Kidney capillary endothelial cell (primary cell): ENCODE measurements at places on chromosomes 1 and 21.

DNA sequence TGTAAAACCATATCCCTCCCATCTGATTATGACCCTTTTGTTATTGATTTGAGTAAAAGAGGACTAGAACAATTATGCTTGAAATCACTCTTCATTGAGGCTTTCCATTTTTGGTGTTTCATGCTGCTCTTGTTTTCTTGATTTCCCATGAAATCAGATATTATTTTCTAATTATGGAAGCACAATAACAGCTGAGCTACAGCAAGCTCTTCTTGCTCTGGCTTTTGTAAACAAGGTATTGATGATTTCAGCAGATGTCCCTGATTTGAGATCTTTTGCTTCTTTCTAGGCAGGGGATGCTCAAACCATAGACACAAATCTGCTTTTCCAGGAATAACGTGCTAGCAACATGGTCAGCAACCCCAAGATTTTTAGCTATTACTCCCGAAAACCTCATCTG is 607.8 kb downstream of the NCAM2 start:
- DNase-seq: no peak

GRCh38 chr1:9233241-9233941 is 1.2 kb upstream of the H6PD start:
- no peak for DNase-seq

DNA sequence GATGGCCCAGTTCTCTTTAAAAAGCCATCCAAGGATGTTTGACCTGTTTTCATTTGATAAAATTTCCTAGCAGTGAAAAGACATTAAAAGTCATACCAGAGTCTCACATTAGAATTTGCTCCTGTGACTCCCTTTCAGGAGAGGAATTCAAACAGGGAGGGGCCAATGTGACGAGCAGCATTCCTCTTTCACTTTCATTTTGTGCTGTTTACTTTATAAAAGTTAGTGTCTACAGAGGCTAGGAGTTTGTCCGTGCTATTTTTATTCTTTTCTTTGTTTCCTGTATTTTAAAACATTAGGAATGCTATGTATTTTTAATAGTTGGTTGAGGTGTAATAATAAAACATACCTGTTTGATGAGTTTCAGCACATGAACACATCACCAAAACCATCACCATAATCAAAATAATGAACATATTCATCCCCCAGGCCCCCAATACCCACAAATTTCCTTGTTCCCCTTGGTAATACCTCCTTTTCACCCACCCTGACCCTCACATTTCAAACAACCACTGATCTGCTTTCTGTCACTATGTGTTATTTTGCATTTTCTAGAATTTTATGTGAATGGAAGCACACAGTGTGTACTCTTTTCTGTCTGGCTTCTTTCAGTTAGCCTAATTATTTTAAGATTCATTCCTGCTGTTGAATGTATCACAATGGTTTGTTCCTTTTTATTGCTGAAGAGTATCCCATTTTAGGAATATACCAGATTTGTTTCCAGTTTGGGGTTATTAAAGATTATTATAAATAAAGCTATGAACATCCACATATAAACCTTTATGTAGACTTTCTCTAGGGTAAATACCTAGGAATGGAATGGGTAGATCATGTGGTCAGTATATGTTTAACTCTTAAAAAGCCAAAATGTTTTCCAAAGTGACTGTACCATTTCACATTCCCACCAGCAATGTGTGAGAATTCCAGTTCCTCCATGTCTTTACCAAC is 129.5 kb downstream of the TENT5C start:
- peak; percentile 45 for DNase-seq

GRCh38 chr1:61496501-61496900 is 228.4 kb downstream of the TM2D1 start:
- no peak for DNase-seq

DNA sequence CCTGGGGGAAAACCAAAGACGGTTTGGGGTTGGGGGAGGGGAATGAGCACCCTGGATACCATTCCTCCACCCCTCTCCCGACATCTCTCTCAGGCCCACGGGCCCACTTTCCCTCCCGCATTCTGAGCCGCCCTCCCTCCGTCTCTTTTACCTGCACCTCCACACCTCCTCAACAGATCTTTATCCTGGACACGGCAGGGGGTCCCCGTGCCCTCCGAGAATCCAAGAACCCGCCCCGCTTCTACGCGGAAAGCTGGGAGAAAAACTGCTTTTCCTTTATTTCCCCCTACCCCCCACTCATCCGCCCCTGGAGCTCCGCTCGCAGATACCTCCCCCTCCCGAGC is 108.8 kb downstream of the NAV1 start:
- no peak for DNase-seq

DNA sequence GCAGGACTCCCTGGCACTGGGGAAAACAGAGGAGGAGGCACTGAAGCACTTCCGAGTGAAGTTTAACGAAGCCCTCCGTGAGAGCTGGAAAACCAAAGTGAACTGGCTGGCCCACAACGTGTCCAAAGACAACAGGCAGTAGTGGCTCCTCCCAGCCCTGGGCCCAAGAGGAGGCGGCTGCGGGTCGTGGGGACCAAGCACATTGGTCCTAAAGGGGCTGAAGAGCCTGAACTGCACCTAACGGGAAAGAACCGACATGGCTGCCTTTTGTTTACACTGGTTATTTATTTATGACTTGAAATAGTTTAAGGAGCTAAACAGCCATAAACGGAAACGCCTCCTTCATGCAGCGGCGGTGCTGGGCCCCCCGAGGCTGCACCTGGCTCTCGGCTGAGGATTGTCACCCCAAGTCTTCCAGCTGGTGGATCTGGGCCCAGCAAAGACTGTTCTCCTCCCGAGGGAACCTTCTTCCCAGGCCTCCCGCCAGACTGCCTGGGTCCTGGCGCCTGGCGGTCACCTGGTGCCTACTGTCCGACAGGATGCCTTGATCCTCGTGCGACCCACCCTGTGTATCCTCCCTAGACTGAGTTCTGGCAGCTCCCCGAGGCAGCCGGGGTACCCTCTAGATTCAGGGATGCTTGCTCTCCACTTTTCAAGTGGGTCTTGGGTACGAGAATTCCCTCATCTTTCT is 75.5 kb downstream of the PIK3CD start:
- no peak for DNase-seq

DNA sequence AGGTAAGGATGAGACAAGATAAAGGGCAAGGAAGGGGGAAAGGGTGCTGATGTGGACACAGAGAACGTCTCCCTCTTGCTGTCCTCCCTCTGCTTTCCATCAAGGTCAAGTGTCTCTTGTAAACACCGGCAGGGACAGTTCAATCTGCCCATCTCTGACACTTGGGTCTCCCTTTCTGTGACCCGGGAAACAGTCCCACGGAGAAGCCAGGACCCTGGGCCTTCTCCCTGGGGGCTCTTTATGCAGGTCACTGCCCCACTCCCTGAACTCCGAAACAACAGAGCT is 254.3 kb downstream of the LTN1 start:
- DNase-seq: no peak

GRCh38 chr1:36864182-36864822 is 170.0 kb downstream of the GRIK3 start:
- no peak for DNase-seq

DNA sequence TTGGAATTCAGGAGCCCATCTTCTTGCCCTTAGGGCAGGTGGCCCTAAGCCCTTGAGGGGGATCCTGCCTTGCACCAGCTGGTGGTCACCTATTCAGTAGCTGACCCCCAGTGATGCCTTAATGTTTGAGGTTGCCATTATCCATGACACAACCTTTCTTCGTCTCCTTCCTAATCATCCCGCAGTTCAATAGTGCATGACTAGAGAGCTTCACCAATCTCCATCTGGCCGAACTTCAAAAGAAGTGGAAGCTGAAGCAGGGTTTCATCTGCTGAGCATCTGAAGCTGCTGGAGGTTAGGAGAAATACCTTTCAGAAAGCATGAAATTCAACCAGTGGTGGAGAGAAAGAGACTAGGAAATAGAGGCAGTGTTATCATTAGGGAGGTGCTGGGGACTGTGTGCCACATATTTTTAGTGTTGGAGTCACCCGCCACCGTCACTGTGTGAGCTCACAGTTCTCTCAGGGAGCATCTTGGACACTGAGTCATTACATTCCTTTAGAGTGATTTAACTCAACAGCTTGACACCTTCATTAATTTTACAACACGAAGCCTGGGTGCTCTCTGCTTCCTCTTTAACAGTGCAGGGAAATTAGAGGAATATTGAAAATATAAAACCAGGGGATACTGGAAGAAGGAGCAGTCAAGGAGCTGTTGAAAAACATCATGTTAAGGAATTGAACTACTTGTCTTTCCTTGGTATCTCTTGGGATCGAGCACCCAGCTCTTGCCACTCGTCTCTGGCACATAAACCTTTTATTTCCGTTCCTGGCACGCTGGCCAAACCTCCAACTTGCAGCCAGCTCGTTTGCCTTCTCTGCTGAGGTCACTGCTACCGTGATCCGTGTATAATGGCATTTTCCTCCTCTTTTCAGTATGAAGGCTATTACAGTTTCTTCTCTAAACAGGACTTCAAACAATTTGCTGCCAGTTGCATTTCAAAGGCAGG is 53.6 kb downstream of the PEX14 start:
- DNase-seq: peak; percentile 87

DNA sequence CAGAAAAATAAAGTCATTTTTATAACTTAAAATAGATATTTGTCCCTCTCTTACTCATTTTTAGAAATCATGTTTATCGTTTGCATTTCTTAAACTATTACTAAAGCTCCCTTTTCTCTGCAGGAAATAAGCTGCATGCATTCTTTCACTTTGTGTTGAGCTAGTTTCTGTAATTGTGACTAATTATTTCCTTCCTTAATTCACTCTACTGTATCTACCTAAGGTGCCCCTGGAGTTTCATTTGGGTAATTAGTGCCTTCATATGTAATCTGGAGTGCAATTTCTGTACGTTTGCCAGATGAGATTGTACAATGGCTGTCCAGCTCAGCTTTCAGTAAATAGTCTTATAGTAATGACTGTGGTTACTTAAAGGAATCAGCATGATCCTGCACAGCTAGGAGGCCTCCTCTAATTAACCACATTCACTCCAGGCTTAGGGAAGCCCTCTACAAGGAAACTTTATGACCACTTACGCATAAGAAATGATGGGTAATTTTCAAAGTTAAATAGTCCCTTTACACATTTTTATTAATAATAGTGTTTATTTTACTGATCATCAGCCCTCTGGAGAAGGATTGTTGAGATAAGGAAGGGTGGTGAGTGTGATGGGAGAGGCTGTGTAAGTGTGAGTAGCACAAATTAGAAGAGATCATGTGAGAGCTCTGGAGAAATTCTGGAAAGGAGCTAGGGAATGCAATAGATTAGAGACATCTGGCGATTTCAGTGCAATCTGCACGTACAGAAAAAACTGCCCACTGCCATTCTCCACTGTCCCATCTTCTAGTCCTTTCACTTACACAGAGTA is 86.8 kb downstream of the LRRC8C start:
- peak; percentile 54 for DNase-seq
